ENCODE measurements at places on chromosomes 3 and 15.

GRCh38 chr15:60118626-60119025, 114.5 kb downstream of the FOXB1 start:
- DNase-seq, result no peak

- no peak for DNase-seq
Measured at GRCh38 chr3:193240436-193240849, 579 bp upstream of the PLAAT1 start.

DNA sequence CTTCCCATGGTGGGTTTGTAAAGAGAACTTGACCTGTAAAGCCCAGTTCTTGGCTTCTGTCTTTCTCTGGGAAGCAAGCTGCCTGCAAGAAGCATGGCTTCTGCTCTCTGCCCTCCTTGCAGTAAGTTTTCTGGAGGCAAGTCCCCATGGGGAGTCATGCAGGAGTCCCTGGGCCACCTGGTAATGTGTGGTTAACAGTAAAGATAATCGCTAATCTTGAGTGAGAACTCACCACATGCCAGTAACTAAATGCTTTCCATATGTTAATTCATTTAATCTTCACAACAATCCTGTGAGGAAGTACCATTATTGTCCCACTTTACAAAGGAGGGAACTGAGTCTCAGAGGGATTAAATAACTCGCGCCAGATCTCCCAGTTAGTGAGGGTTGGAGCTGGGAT, 4.2 kb downstream of the CAPN3 start:
- no peak for DNase-seq

- no peak for DNase-seq
Measured at GRCh38 chr15:58383876-58384275, 47.9 kb upstream of the LIPC start.

GRCh38 chr3:95354489-95354888, 1291.6 kb downstream of the NSUN3 start:
- no peak for DNase-seq

Measured in stimulated activated effector memory CD8-positive, alpha-beta T cell treated with anti-CD3 and anti-CD28 coated beads, Interleukin-12 subunit alpha, Interleukin-12 subunit beta, amount 100 ng/mL, for 72 hours (primary cell).